Fibroblast of villous mesenchyme (primary cell): ENCODE measurements at places on chromosomes 4 and X.

DNA sequence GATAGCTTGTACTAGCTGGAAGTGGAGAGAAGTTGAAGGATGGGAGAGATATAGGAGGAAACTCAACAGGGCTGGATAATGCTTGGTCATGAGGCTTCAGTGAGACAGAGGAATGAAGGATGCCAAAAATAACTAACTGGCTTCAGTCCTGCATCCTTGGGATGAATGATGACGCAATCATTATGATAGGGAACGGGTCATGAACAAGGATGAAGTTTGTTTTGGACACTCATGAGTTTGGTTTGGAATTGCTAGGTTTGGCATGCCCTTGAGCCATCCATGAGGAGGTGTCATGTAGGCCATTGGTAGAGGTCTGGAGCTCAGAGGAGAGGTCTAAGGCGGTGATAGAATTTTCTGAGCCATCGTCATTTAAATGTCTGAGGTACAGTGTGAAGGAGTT lies 160.0 kb upstream of the NHS start:
- DNase-seq, result no peak

DNA sequence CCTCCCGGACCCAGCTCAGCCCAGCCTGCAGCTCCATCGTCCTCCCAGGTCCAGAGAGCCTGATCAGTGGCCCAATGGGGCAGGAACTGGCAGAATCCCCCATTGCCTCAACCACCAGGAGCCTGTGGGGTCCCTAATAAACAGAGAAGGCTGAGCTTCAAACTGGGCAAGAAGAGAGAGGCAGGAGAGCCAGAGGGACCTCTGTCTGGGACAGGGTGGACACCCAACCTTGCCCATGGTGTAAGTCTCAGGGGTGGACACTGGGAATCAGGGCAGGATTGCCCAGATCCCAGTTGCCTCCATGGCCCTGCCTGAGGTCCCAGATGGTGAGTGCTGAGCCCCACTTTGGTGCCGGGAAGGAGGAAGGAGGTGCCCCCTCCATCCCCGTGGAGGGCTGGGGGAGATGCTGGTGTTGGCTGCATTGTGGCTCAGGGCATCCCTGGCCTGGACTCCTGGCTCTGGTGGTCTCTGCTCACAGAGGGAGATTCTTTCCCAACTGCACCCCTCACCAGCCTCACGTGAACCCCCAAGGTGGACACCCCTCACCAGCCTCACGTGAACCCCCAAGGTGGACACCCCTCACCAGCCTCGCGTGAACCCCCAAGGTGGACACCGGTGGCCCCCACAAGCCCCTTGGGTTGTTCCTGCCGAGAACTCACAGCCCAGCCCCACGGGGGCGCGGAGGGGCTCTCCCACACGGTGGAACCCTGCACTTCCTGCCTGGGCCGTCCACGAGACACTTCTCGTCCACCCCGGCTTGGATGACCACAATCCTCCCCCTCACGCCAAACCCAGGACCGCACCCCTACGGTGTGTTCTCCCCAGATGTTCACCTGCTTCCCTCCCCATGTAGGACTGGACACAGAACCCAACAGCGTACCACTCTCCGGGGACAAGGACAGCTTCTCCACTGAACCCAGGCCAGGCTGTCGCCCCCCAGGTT lies 5.4 kb downstream of the CPLX1 start:
- DNase-seq, result no peak

- DNase-seq, result no peak
Observed at GRCh38 chr4:6916069-6916586, 6.5 kb downstream of the TBC1D14 start.

DNA sequence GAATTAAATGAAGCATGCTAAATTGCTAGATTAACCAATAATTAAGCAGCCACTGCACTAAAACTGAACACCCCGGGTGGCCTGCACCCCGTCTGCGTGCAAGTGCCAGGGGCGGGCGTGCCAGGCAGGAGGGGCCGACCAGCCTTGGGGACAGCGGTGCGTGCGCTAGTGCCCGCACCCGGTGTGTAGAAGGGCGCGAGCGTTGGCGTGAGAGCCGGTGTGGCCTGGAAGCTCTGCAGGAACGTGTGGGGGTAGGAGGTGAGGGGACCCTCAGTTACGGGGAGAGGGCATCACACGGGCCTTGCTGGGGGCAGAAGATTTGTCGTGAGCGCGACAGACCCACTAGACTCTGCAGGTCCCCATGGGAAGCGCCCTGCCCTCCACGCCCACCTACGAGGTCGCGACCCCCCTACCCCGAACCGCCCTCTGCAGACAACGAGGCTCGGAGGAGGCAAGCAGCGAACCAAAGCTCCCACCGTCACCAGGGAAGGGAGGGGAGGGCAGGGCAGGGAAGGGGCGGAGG lies 105.8 kb downstream of the FAM53A start:
- DNase-seq, result no peak

DNA sequence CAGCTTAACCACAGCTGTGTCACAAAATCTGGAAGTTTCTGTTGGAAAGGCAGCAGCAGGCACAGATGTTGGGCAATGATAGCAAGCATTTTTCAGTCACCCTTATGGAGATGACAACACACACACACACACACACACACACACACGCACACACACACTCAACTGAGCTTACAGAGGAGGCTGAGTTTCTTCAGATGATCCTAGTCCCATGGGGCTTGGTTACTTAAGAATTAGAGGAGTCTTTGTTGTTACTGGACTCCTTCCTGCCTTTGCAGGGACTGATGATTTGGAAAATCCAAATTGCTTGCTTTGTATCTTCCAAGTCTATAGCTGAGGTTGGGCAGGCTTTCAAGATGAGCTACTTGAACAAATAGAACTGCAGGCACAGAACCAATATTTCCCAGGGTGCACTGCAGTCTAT lies 740.1 kb upstream of the PITX2 start:
- DNase-seq, result peak; percentile 4
